HT-29 (cell line): ENCODE measurements at places on chromosomes 1 and 21. TPM values are rescaled to one million over a fixed set of nuclear protein-coding genes. Genes with fewer than 3 reads are reported as not detected.

SERPINC1 gene
- total RNA-seq = not detected in 2 replicates

FCRL2 gene
- total RNA-seq = not detected in 2 replicates

GJA4 gene
- not detected in 2 replicates for total RNA-seq

KIF21B gene
- total RNA-seq = 3.8 and 4.8 TPM in 2 replicates

TDRD10 gene
- not detected in 2 replicates for total RNA-seq

ACKR1 gene
- not detected in 2 replicates for total RNA-seq

TBX15 gene
- total RNA-seq = 0.03 TPM in 1 of 2 replicates, not detected in the other

KPRP gene
- total RNA-seq = not detected in 2 replicates

FCRL6 gene
- total RNA-seq = not detected in 2 replicates

RIPPLY3 gene
- not detected in 2 replicates for total RNA-seq

TSACC gene
- 0.15 and 0.37 TPM in 2 replicates for total RNA-seq

SFN gene
- total RNA-seq = 170 and 192 TPM in 2 replicates

AADACL4 gene
- total RNA-seq = not detected in 2 replicates

SPATC1L gene
- 8.3 and 12.7 TPM in 2 replicates for total RNA-seq

PTPN22 gene
- total RNA-seq = 0.05 TPM in 1 of 2 replicates, not detected in the other

PRR9 gene
- not detected in 2 replicates for total RNA-seq

VHLL gene
- total RNA-seq = not detected in 2 replicates
